T-helper 22 cell (primary cell): ENCODE measurements at places on chromosomes 4 and X.
A peak's percentile ranks its signal among the peaks of the same experiment; 100 is the strongest.

GRCh38 chrX:23344238-23344903 lies 9.7 kb downstream of the PTCHD1 start:
- DNase-seq = no peak

GRCh38 chrX:132876523-132877338 lies 81.7 kb downstream of the HS6ST2 start:
- no peak for DNase-seq

- no peak for DNase-seq
Measured at GRCh38 chr4:169852481-169852880, 94.7 kb upstream of the HPF1 start.

DNA sequence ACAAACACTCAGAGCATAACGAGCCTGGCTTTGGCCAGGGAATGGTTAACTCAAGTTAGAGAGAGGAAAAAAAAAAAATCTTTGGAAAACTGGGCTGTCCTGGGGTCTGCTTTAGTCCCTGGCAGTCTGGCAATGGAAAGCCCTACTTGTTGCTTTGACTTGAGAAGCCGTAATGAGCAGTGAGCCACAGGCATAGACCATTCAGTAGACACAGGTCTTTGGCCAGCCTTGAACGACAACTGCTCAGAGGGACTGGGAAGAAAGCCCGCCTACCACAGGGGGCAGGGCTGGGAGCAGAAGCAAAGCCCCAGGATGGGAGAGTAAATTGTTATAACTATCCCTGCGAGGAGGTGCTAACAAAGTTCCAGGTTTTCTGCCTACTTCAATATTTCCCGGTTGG lies 25.9 kb downstream of the SLC25A43 start:
- DNase-seq = no peak

DNA sequence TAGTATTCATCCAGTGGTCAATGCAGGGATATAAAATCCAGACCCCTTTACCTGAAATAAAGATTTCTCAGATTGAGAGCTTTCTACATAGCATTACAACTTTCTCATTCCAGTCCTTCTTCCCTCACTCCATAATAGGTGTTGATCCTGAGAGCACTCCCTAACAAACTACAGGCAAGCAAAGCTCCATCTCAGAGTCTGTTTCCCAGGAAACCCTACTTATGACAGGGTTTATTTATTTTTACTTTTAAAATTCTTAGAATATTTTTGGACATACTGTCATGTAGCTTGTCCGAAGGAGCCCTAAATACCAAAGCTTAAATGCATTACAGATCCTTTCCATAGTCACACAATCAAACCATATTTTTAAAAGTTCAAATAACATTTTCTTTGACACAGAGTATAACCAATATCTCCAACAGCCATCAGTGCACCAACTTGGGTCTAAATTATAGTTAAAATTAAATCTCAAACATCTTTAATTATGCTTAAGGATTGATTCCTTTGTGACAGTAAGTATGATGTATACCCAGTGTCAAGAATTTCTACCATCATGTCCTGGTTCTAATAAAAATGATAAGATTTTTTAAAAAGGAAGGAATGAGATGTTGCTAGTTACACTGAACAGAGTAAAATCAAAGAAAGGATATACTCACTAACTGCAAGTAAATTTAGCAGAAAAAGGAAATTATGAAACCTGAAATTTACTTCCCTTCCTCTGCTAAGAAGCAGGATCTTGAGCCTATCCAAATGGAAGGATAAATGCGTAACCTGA lies 580.4 kb upstream of the ADGRL3 start:
- no peak for DNase-seq

DNA sequence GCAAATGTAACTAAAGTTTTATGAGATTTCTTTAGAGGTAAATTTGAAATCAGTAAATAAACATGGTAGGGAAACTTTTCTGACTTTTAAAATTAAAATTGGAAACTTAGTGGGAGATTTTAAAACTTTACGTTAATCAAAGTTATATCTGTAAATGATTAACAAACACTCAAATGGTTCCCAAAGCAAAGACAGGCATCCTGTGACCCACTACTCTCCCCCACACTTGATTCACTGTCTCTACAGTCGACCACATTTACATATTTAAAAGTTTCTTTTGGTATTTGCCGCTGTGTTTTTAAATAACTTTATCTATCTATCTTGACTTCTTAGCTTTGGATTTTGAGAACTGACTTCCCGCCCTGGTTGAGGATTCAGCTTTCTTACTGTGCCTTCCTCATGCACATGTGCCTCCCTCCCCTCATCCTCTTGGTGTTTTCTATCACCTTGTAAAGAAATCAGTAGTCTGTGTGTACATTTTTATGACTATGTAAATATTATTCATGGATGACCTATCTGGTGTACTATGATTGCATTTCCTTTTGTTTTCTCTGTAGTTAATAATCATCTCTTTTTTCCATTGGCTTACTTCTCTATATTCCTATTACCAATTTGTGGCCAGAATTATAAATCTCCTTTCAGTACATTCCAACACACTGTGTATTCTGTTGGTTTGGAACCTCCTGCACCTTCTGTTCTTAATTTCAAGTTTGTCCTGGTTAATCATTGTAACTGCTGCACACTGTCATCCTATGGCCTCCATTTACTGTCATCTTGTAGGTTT lies 72.6 kb downstream of the WWC2 start:
- no peak for DNase-seq

- DNase-seq = no peak
Measured at GRCh38 chr4:176968094-176968493, 175.4 kb upstream of the VEGFC start.

- no peak for DNase-seq
Measured at GRCh38 chrX:16250296-16250695, 83.0 kb downstream of the MAGEB17 start.

GRCh38 chrX:100935767-100936166 lies 7.0 kb upstream of the XKRX start:
- DNase-seq = no peak

DNA sequence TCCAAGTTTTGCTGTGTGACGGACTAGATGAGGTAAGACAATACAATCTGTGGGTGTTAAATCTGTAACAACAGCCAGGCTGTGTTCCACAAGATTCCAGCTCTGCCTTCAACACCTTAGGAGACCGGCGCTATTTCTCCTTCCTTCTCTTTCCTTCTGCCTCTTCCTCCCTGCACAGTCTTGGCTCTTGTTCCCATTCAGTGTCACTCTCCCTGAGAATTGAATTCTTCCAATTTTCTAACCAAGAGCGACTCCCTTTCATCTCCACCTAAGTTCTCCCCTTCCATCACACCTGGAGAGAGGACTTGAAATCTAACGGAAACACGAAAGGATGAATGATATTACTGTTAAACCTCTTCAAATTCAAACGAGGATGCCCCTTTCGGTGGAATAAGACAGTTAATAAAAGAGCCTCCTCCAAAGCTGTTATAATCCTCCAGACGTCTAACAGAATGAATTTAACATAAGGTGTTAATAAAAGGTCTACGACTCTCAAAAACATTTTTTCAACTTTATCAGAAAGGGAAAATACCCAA lies 2.7 kb downstream of the EPHA5 start:
- no peak for DNase-seq

GRCh38 chr4:70994387-70995099 lies 1.1 kb downstream of the DCK start:
- no peak for DNase-seq

DNA sequence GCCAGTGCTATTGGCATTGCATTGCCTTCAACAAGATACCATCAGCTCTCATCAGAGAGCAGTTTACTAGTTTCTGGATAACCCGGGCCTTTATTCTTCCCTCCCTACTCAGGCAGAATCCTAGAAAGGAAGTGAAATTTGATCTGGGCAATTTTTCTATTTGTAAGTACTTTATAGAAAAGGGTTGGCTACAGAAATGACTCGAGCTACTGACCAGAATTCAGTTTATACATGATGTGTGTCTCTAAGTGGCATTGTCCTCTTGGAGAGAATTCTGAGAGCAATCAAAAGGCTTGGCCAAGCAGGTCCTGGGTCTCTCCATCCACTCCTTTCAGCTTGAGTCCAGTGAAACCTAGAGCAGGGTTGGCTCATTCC lies 192.7 kb upstream of the LEF1 start:
- DNase-seq = no peak

DNA sequence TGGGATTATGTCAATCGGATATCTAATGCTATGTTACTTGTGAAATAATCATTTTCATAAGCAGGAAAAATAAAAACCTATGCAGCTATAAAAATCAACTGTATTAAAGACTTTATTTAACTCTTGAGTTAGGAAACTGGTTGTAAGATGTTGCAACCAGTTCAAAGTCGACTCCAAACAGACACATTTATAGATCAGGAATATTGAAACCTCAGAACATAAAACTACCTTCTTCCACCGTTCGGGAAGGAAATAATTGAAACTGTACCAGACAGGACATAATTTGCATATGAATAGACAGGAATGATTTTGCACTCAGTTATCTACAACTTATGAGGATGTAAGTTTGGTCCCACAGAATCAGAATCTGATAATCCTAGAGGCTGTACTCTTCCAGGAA lies 181.8 kb upstream of the STS start:
- DNase-seq = no peak

DNA sequence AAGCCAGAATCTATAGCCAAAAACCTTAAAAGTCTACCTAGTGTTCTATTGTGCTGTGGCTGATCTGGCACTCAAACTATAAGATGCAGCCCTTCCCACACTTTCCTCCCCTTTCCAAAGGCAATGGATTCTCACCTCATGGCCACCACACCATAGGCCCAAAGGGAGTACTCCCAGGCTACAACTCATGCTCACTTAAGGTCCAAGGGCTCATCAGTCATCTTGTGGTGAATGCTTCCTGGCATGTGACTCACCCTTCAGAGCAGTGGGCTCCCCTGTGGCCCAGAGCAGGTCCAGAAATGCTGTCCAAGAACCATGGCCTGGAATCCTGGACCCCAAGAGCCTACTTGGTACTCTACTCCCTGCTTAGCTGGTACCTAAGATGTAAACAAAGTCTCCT lies 181.0 kb downstream of the CHRDL1 start:
- no peak for DNase-seq

- DNase-seq = no peak
Measured at GRCh38 chrX:38837389-38837788, 36.1 kb downstream of the MID1IP1 start.

GRCh38 chrX:70437011-70437410 lies 7.6 kb upstream of the DLG3 start:
- DNase-seq = no peak

DNA sequence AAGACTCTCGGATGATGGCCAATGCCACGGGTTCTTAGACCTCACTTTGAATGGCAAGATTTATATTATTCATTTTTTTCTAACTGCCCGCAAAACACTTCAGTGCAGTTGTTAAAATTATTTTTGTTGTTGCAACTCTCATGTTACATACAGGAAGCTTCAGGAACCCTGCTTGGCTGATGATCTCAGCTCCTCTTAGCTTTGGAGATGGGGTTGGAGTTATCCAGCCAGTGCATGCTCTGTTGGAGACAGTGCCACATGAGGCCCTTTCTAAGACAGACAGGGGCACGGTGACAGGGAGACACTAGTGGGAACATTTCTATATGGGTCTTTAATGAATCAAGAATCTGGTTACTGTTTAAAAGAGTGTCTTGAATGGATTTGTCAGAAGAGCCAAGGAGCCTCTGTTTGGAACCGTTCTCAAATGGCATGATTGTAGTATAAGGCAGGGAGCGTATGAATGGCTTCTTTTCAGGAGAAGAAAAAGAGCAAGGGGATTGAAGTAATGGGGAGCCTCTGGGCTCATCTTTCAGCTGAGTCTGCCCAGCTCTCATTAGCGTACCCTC lies 61.9 kb upstream of the ENPP6 start:
- no peak for DNase-seq

- DNase-seq = no peak
Measured at GRCh38 chrX:110318664-110318968, 731 bp upstream of the AMMECR1 start.

GRCh38 chrX:25754399-25754798 lies 383.7 kb upstream of the MAGEB18 start:
- no peak for DNase-seq

DNA sequence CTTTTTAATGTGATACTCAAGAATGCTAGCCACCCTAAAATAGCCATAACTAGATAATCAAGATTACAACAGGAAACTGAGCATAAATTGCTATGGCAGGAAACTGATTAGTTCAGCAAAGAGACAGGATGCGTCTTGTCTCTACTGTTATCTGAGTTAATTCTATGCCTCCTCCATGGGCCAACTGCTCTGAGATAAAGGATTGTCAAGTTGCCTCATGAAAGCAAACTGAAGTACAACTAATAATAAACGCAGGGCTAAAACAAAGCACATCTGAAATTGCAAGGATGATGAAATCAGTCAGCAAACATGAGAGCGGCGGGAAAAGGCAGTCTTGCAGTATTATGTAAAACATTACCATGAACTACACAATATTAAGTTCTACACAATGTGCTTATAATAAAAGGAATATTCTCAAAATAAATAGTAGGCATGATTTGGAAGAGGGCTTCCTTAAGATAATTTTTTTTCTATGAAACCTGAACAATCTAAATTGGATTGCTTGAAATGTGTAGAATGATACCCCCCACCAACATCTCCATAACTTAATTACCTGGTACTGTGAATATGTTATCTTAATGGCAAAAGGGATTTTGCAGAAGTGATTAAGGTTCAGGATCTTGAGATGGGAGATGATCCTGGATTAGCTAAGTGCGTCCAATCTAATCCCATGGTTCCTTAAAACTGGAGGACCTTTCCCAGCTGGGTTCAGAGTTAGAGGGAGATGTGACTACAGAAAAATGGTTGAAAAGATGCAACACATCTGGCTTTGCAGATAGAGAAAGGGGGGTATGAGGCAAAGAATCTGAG lies 65.9 kb downstream of the ANTXR2 start:
- peak; percentile 5 for DNase-seq

- DNase-seq = no peak
Measured at GRCh38 chr4:110296892-110297291, 98.5 kb upstream of the ELOVL6 start.

- no peak for DNase-seq
Measured at GRCh38 chr4:5188130-5188529, 136.8 kb downstream of the STK32B start.

- no peak for DNase-seq
Measured at GRCh38 chr4:180280726-180281297, 1962.4 kb upstream of the TENM3 start.

DNA sequence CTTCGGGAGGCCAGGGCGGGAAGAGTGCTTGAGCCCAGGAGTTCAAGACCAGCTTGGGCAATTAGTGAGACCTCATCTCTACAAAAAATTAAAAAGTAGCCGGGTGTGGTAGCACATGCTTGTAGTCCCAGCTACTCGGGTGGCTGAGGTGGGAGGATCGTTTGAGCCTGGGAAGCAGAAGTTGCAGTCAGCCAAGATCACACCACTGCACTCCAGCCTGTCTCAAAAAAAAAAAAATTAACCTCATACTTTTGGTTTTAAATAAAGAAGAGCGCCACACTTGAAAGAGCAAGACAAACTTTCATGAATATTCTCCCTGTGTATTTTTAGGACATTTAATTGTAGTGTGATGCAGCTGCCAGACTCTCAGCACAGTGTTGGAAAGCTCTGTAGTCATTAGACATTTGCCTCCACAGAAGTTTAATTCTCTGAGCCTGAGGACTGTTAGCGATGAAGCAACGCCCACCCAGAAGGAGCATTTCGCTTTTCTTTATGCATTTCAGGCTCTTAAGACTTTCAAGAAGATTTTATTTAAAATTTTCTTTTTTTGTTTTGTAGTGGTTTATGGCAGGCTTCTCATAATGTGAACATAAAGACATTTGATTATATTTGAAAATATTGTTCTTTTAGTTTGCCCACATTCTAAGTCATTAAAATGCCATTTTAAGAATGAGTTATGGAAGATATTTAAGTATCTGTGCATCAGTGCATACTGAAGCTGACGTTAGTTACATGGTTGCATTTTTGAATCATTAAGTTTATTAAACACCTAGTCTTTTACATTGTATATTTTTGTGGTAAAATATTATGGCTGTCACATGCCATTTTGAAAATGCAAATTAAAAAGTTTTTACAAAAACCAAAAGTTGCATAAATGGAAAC lies 45.8 kb downstream of the DCLK2 start:
- no peak for DNase-seq
